ENCODE measurements at places on chromosomes 3 and 15. TPM values are rescaled to one million over a fixed set of nuclear protein-coding genes. Genes with fewer than 3 reads are reported as not detected.

Gene CGNL1
- 1.1 TPM for total RNA-seq

Gene OCA2
- not detected for total RNA-seq

Gene GABRG3
- not detected for total RNA-seq

Gene SERPINI2
- not detected for total RNA-seq

Gene SOX14
- total RNA-seq, result not detected

Gene SERINC4
- not detected for total RNA-seq

Gene RNU5B-1
- total RNA-seq, result not detected

Gene BHLHE40
- total RNA-seq, result 70.2 TPM

Gene DAPK2
- 23.5 TPM for total RNA-seq

Gene KLHL40
- total RNA-seq, result not detected

Gene EPHB3
- total RNA-seq, result 4.1 TPM

Gene ADAMTSL3
- total RNA-seq, result 0.72 TPM

Gene KLHL6
- total RNA-seq, result under 0.01 TPM

Gene MGLL
- 18.1 TPM for total RNA-seq

Gene CPLX3
- total RNA-seq, result not detected

Gene TGM4
- total RNA-seq, result not detected

Gene PLA1A
- total RNA-seq, result under 0.01 TPM

Gene GOLGA8K
- total RNA-seq, result 0.36 TPM

Gene AGTR1
- 13.3 TPM for total RNA-seq

Gene PYGO1
- 18.0 TPM for total RNA-seq

Gene GRM2
- total RNA-seq, result not detected

Gene CPB1
- total RNA-seq, result 1.1 TPM

Gene CHRM5
- under 0.01 TPM for total RNA-seq

Gene SIDT1
- total RNA-seq, result under 0.01 TPM

Gene BTLA
- 0.36 TPM for total RNA-seq

Measured in osteoblast (primary cell).